ENCODE measurements at places on chromosomes 11 and 22. TPM values are rescaled to one million over a fixed set of nuclear protein-coding genes. Genes with fewer than 3 reads are reported as not detected.

The ARL2 gene
- total RNA-seq, result 125 TPM

The MMP1 gene
- not detected for total RNA-seq

The RAB36 gene
- total RNA-seq, result 0.51 TPM

The DRD2 gene
- not detected for total RNA-seq

The DNAJB7 gene
- total RNA-seq, result not detected

The MFRP gene
- total RNA-seq, result not detected

The PKNOX2 gene
- total RNA-seq, result 5.7 TPM

The ACCS gene
- total RNA-seq, result 6.6 TPM

The SLC37A2 gene
- total RNA-seq, result 1.9 TPM

The TRIM49 gene
- total RNA-seq, result not detected

The XRCC6 gene
- total RNA-seq, result 170 TPM

The TREH gene
- not detected for total RNA-seq

The FBLN1 gene
- 44.8 TPM for total RNA-seq

The OR51B4 gene
- not detected for total RNA-seq

The KRTAP5-11 gene
- not detected for total RNA-seq

The CTSW gene
- total RNA-seq, result 0.21 TPM

The TMEM191C gene
- 0.99 TPM for total RNA-seq

The C11orf54 gene
- 29.0 TPM for total RNA-seq

The SCT gene
- not detected for total RNA-seq

The ASPHD2 gene
- 0.15 TPM for total RNA-seq

The LINC01488 gene
- total RNA-seq, result not detected

The PAX6 gene
- not detected for total RNA-seq

The ZC3H12C gene
- 22.8 TPM for total RNA-seq

The ELF5 gene
- total RNA-seq, result not detected

The CYB5R2 gene
- 1.3 TPM for total RNA-seq

The OR51Q1 gene
- not detected for total RNA-seq

The TUBA8 gene
- 149 TPM for total RNA-seq

The TLCD5 gene
- 12.3 TPM for total RNA-seq

The SYCE3 gene
- not detected for total RNA-seq

The SYVN1 gene
- 34.0 TPM for total RNA-seq

The OR9G4 gene
- not detected for total RNA-seq

The WBP2NL gene
- 0.35 TPM for total RNA-seq

The MISFA gene
- total RNA-seq, result 13.4 TPM

The MAPK8IP2 gene
- 0.39 TPM for total RNA-seq

The PSMC3 gene
- 171 TPM for total RNA-seq

The HEPHL1 gene
- total RNA-seq, result not detected

The IL17REL gene
- total RNA-seq, result not detected

The GAS2L1 gene
- total RNA-seq, result 35.4 TPM

The SERPIND1 gene
- not detected for total RNA-seq

The RAB3IL1 gene
- 6.4 TPM for total RNA-seq

The TBX1 gene
- 0.94 TPM for total RNA-seq

The KRTAP5-9 gene
- not detected for total RNA-seq

The SEPTIN3 gene
- total RNA-seq, result not detected

The SLC17A6 gene
- not detected for total RNA-seq

The AGBL2 gene
- not detected for total RNA-seq

The OR5B2 gene
- total RNA-seq, result not detected
